ENCODE measurements at places on chromosomes 6 and 20.

- DNase-seq: peak; percentile 65
These were observed 29.7 kb downstream of the FYN start for GRCh38 chr6:111843347-111844147.

GRCh38 chr6:161152907-161153662, 120.8 kb downstream of the AGPAT4 start:
- no peak for DNase-seq

DNA sequence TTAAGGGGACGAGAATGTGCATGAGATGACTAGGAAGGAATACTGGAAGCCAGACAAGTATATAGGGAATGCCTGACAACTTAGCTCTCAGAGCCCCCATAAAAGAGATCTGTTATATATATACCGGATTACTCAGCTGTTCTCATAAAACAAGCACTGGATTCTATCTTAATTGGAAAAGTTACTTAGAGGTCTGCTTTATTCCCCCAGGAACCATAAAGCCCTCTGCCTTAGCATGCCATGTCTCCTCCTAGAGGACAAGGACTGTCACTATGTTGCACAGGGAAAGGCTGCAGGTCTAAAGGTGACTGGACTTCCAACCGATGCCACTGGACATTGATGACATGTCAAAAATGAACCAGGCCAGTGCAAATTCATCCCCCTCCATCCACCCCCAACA, 6.4 kb downstream of the EXOC2 start:
- no peak for DNase-seq

DNA sequence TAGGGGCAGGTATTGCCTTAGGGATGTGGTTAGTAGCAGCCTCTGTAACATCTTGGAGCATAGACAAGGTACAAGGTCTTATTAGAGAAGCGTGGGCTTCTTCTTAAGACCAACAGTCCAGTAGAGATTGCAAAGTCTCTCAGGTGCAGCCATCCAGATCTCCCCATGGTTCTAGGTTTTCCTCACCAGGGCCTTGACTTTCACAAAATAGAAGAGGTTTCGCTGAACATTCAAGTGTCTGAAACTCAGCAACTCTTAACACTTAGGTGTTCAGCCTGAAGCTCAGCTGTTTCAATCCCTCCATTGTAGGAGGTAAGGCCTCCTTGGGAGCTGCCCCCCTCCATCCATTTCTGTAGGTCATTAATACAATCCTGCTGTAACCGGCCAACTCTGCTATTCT, 44.4 kb downstream of the GOPC start:
- DNase-seq: no peak

DNA sequence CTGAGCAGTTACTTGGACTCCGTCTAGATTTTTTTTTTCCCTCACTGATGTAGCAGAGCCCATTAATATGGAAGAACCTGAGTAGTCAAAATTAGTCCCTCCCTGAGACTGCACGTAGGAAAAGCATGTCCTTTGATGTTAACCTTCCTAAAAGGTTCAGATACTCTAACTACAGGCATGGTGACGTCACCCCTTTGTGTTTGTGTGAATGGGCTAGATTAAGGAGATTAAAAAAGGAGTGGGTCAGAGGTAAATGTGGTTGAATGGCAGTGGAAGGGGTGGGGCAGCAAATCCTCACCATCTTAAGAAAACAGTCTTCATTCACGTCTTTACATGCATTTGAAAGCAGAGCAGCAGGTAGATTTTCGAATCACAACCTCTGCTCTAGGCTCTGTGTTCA, 521.1 kb downstream of the TFAP2B start:
- peak; percentile 10 for DNase-seq

DNA sequence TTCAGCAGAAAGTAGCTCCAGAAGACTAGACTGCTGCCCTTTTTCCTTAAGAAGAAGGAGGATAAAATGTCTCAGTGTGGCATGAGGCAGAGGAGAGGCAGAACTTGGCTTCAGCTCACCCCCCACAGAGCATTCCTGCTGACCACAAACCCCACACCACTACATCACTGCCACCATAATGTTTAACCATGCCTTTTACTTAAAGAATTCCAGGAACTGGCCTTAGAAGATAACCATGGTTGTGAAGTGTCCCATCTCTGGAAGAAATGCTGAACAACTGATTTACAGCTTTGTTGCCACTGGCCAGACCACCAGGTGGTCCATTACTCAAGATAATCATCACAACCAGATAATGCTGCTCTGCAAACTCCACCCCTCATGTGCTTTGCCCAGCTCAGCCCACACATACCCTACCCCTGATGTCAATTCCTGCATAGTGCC, 154.1 kb downstream of the CD24 start:
- DNase-seq: no peak

GRCh38 chr20:46209930-46210671, 92.0 kb downstream of the CD40 start:
- DNase-seq: no peak

DNA sequence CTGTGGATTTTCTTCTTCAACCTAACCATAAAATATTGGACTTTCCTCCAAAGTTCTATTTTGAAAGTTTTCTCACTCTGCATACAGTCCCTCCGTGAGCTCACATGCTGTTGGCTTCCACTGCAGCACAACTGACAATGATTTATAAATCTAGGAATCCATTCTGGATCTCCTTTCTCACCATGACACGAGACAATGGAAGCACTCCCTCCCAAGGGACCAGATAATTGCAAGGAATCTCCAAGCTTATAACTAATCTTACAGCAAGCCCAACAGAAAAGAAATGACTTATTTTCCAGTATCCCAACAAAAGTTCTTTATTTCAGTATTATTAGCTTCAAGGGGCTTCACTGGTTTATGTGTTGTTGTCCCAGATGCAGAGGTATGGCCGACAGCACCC, 729.0 kb downstream of the RFPL4B start:
- DNase-seq: no peak

DNA sequence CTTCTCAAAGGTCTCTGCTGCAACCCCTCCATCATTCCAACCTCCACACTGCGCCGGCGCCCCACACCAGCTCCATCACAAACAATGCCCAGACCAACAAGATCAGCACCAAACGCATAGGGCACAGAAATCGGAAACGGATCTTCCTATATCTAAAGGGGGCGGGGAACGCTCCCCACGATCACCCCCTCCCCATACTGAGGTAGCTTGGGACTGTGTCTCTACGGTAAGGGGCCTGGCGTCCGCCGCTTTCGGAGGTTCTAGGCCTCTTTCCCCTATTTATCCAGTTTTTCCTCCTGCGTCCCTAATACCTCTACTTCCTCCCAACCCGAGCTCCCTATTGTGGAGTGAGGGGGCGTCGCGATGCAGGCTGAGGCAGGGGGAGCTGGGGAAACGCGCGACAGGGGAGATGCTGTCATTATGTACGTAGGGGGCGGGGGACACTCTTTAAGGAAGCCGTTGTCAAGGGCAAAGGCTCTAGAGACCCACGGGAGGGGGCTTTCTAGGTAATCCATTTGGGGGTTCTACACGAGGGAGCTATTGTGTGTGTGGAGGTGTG, 909 bp downstream of the DNAAF9 start:
- no peak for DNase-seq

DNA sequence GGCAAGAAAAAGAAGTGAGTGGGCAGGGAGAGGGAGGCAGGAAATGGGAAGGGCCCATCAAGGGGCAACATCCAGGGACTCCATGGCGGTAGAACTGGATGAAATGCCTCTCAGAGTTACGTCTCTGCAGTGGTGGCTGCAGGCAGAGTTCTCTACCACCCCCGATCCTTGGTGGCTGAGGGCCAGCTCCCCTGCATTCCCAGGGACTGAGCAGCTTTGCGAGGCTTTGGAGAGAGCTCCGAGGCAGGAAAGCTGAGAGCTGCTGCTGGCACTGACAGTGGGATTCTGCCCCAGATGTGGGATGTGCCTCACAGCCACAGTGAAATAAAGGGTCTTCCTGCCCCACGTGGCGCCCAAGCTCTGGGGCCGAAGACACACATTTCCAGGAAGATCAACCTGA, 236.6 kb downstream of the SLC24A3 start:
- DNase-seq: no peak

DNA sequence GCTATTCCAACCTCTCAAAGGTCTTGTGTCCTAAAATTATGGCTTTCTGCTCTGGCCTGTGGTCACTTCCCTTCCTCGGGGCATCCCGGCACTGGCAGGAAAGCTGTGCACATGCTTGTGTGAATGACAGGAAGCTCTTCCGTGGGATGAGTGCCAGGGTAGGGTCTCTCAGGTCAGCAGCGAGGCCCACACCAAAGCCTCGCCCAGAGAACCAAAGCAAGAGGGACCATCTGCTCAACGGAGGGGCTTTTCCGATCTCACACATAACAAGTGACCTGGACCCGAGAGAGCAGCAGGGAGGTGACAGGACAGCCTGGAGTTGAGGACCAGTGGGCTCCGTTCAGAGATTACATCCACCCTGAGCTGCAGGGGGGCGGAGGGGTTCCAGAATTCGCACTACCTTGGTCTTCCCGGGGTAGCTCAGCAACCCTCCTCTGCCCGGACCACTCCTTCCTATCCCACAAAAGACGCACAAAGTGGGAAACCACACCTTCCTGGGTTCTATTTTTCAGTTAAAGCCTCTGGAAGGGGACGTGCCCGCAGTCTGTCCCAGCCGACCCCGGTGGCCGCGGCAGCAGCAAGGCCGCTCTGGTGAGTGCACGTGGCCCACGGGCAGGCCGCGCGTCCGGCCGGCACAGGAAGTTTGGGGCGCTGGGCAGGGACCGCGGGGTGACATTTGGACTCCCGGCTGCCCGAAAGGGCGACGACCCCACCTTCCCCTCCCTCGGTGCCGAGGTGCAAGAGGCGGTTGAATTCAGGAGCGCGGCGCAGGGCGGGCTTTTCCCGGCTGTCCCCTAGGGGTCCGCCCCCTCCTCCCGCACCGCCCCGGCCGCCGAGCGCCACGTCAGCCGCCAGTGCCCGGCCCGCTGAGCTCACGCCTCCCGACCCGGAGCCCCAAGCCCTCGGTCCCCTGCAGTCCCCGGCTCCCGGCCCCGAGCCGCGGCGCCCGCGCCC, 988 bp downstream of the TXNDC5 start:
- DNase-seq: peak; percentile 54

- no peak for DNase-seq
These were observed 107.7 kb downstream of the CD109 start for GRCh38 chr6:73803562-73804241.

GRCh38 chr20:10074513-10074912, 39.7 kb downstream of the ANKEF1 start:
- no peak for DNase-seq

GRCh38 chr20:21360705-21361104, 36.6 kb downstream of the NKX2-4 start:
- DNase-seq: no peak

DNA sequence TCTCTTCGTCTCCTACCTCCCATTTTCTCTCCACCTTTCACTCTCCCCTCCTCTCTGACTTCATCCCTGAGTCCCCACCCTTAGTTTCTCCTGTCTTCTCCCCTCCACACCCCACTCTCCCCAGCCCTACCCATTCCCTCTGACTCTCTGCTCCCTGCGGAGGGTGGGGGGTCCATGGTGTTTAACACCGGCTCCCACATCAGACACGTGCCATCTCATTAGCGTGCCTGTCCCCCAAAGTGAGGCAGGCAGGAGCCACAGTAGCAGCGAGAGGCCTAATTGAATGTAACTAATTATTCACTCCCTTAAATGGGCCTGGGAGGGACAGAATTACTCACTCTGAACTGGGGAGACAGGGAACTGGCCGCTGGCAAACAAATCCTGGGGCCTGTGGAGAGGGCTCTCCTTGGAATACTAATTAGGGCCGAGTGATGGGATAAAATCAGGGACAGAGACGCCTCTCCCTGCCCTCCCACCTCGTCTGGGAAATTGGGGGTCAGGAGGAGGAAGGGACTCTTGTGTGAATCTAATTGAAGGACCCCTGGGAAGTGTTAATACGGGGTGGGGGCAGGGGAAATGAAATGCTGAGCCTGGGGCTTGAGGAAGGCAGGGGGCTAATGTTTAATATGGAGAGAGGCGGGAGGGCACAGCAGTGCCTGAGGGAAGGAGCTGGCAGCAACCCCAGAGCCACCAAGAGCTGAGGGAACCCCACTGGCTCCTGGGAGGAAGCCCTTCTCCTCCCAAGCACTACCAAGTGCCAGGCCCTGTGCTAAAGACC, 17.9 kb downstream of the CD40 start:
- no peak for DNase-seq

DNA sequence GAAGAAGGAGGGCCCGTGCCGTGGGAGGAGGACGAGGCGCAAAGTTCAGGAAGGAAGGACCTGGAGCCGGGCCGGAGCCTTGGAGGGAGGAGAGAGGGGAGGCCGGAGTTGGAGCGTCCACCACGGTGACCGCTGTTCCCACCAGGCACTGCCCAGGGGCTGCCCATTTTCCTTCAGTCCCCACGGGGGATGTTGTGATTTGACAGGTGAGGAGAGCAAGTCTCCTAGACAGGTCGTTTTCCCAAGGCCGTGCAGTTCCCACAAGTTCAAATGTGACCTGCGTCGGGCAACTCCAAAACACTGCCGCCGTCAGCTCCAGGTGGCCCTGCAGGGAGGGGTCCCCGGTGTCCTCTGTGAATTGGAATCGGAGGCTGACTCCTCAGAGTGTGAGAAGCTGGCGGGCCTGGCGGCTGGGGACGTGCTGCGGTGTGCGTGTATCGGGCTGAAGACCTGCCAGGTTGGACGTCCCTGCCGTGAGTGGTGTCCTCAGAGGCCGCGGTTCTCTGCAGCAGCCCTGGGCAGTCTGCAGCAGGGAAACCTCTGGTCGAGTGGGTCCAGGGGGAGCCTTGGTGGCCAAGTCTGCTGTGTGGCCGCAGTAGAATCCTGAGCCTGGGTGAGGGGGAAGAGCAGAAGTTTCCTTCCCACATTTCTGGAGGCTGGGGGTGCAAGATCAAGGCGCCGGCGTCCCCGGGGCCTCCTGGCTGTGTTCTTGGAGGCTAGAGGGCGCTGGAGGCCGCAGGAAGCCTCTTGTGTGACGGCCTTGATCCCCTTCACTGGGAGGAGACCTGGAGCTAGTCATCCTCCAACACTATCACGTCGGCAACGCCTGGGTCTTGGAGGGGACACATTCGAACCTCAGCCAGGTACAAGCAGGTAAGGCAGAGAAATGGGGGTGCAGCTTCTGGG, 115.1 kb upstream of the FRMD1 start:
- no peak for DNase-seq

DNA sequence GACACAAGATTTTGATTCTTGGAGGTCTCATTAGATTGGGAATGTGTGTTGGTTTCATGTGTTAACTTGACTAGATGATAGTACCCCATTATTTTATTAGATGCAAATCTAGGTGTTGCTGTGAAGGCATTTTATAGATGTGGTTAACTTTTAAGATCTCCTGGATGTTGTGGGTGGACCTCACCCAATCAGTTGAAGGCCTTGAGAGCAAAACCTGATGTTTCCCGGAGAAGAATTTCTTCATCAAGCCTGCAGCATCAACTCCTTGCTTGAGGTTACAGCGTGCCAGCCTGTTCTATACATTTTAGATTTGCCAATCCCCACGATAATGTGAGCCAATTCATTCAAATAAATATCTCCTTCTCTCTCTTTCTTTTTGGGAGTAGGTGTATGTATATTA, 66.8 kb upstream of the EXOC2 start:
- DNase-seq: no peak
